Stimulated activated CD4-positive, alpha-beta T cell treated with anti-CD3 and anti-CD28 coated beads, Interleukin-15, amount 100 ng/mL, for 48 hours (primary cell): ENCODE measurements at places on chromosomes 4 and X.

- no peak for DNase-seq
Observed at GRCh38 chrX:109382332-109382731, 99.6 kb downstream of the GUCY2F start.

DNA sequence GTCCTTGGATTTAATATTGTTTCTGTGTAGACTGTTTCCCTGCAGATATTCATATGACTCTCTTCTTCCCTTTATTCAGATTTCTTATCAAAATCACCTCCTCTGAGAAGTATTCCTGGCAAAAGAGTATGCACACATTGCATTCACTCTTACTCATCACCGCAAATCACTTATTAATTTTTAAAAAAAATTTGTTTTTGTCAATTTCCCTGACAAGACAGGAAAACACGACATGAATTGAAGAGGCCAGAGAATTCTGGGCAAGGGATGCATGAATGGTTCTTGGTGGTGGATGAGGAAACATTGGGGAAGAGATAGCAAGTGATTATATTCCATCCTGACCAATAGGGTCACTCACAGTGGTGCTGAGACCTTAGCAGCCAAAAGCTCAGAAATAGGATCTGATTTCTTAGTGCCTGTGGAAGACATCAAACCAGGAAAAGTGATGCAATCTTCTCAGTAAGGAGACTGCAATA, 522.5 kb upstream of the AGA start:
- no peak for DNase-seq

GRCh38 chr4:9999956-10000561, 21.2 kb downstream of the SLC2A9 start:
- DNase-seq = no peak

DNA sequence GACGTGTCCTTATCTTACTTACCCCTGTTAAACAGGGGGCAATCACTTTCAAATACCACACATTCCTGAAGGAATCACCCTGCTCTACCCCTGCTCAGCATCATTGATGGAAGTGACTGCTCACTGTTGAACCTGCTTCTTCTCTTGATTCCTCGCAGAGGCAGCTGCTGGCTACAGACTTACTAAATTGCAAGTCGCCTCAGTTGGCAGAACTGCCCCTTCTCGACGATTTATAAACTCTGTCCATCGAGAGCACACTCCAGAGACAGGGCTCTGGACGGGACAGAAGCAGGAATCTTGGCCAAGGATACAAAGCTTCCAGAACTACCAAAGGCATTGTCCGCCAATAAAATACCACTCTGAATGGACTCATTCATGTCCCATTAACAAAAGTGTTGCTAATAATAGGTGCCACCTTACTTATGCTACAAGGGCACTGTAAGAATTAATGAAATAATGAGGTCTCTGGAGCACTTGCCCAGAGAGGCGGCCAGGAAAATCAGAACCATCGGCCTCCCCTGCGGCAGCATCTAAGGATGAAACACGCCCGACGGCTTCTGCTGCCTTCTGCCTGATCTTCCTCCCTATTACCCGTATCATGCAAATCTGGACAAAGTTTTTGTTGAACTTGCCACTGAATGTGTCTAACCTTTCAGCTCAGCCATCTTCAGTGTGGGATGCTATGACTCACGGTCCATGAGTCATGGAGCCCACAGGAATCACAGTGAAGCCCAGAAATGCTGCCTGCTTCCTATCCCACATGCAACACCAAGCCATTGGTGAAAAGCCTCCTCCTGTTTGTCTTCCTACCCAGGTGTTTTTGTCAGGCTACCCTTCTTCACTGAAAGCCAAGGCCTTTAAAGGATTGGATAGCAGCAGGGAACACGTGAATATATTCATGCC, 164.9 kb downstream of the MAML3 start:
- DNase-seq = peak; percentile 22

DNA sequence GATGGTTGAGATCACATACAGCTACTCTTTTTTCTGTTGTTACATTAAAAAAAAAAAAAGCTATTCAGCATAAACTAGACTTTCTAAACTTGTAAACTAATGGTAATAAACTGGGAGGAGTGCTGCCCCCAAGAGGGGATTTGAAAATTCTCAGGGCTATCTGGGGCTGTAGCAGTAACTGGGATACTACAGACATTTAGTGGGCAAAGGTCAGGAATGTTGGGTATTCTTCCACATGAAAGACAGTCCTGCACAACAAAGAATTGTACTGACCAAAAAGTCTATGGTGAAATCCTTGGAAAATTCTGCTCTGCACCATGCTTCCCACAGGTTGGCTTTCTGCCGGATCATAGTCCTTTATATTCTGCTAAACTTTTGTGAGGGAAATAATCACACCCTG, 232.6 kb upstream of the BOD1L1 start:
- DNase-seq = no peak

DNA sequence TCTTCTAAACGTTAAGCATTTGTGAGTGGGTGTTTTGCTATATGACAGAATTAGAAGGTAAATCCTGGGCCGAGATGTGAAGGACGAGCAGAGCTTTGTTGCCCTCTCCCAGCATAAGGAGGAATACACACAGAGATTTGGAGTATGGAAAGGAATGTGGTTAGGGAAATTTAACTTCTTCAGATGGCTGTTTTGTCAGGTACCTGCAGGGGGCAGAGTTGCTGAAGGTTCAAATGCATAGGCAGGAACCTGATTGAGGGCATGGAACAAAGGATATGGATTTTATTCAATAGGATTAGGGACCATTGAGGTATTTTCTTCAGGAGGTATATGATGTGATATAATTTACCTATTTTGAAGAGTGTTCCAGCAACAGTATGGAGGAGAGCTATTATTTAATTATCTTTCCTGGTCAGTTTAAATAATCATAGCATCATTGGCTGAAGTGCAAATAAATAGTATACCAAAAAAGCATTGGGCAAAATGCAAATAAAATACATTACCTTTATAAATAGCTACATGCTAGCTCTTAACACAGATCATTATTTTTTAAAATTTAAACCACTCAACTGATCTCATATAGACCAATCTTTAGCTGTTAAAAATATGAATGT, 143.6 kb downstream of the SLIT2 start:
- DNase-seq = no peak

GRCh38 chrX:38403834-38404233, 51.4 kb downstream of the OTC start:
- DNase-seq = no peak

DNA sequence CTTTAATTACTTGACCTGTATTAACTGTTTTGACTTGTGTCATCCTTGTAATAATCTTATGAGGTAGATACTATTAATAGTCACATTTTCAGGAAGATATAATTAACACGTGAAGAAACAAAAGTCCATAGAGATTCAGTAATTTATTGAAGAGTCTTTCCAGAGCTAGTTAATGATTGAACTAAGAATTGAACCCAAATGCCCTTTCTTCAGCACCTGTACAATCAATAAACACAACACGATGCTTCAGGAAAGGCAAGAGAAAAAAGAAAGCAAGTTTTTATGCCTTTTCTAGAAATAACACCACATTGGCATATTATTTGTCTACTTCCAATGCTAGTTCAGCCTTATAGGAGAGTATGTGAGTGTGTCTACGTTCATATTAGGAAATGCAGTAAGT, 399.6 kb downstream of the NAF1 start:
- no peak for DNase-seq

GRCh38 chr4:16467061-16467460, 240.8 kb upstream of the TAPT1 start:
- no peak for DNase-seq

GRCh38 chrX:96791559-96791958, 92.1 kb upstream of the RPA4 start:
- DNase-seq = no peak
